ENCODE measurements at places on chromosomes 1 and 21.

DNA sequence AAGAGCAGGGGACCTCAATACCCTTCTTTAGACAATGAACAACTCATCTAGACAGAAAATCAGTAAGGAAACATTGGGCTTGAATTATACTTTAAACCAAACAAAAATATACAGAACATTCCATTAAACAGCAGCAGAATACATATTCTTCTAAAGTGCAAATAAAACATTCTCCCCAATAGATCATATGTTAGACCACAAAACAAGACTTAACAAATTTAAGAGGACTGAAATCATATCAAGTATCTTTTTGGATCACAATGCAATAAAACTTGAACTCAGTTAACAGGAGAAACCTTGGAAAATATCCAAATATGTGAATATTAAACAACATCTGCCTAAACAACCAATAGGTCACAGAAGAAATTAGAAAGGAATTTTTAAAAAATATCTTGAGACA lies 47.7 kb upstream of the HP1BP3 start:
- no peak for DNase-seq

GRCh38 chr1:214327514-214327913 lies 46.6 kb downstream of the SMYD2 start:
- DNase-seq: no peak

GRCh38 chr21:34510148-34511142 lies 1.6 kb downstream of the KCNE1 start:
- DNase-seq: no peak

GRCh38 chr1:212413902-212414327 lies 771 bp downstream of the PACC1 start:
- DNase-seq: peak; percentile 67

GRCh38 chr1:228155596-228156514 lies 6.1 kb downstream of the GJC2 start:
- DNase-seq: no peak

Data from muscle of back (tissue), 13 donors.